ENCODE measurements at places on chromosomes 11 and 22. TPM values are rescaled to one million over a fixed set of nuclear protein-coding genes. Genes with fewer than 3 reads are reported as not detected.

The TUBA8 gene
- 0.40 TPM for total RNA-seq

The CLCF1 gene
- 6.9 TPM for total RNA-seq

The TMEM45B gene
- total RNA-seq: 0.61 TPM

The ATG13 gene
- 81.4 TPM for total RNA-seq

The RNH1 gene
- total RNA-seq: 206 TPM

The CNTF gene
- 2.2 TPM for total RNA-seq

The ME3 gene
- total RNA-seq: 11.2 TPM

The COX8A gene
- total RNA-seq: 185 TPM

The OR2AG2 gene
- 1.0 TPM for total RNA-seq

The LRRN4CL gene
- 0.33 TPM for total RNA-seq

The LRP5 gene
- total RNA-seq: 32.6 TPM

The TRPM5 gene
- total RNA-seq: not detected

The SCGB2A2 gene
- total RNA-seq: not detected

The OR8G5 gene
- total RNA-seq: not detected

The RAB36 gene
- total RNA-seq: 8.7 TPM

The SLC15A3 gene
- total RNA-seq: not detected

The MS4A15 gene
- total RNA-seq: not detected

The MRPL21 gene
- total RNA-seq: 30.2 TPM

The LIF gene
- total RNA-seq: 24.5 TPM

The HORMAD2 gene
- not detected for total RNA-seq

The SNX32 gene
- 1.5 TPM for total RNA-seq

The TRIM5 gene
- 19.8 TPM for total RNA-seq

The OR9G1 gene
- total RNA-seq: not detected

The SYT9 gene
- total RNA-seq: not detected

The SELENOH gene
- total RNA-seq: 63.5 TPM

Data from mammary epithelial cell (primary cell).